Breast epithelium (tissue), 4 donors: ENCODE measurements at places on chromosomes 3 and 15.

GRCh38 chr3:33525232-33525631 is 85.0 kb upstream of the UBP1 start:
- no peak for DNase-seq

- no peak for DNase-seq
Measured at GRCh38 chr3:135238236-135238830, 443.3 kb downstream of the EPHB1 start.

- DNase-seq = no peak
Measured at GRCh38 chr3:66527246-66527645, 26.4 kb upstream of the LRIG1 start.

- no peak for DNase-seq
Measured at GRCh38 chr3:131806736-131807135, 228.1 kb downstream of the CPNE4 start.

DNA sequence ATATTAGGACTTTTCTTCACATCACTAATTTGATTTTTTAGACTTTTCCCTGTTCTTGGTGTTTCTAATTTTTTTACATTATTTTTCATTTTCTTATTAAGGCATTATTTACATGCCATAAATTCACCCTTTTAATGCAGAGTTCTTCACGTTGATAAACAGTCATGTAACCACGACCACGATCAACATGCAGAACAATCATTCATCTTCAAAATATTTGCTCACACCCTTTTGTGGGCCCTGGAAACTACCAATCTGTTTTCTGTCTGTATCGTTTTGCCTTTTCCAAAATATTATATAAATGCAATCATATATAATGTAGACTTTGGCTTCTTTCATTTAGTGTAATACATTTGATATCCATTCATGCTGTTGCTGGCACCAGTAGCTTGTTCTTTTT is 48.7 kb downstream of the ARRDC4 start:
- DNase-seq = no peak

DNA sequence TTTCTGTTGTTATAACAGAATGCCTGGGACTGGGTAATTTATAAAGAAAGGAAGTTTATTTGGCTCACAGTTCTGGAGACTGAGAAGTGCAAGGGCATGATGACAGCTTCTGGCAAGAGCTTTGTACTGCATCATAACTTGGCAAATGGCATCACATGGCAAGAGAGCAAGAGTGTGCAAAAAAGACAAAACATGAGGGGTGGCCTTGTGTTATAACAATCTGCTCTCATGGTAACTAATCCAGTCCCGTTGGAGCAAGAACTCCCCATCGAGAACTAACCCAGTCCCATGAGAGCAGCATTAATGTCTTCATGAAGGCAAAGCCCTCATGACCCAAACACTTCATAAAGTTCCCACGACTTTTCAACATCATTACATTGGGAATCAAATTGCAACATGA is 23.2 kb downstream of the SCN11A start:
- no peak for DNase-seq
